ENCODE measurements at places on chromosomes 11 and 22.

GRCh38 chr11:100861212-100861611, 174.1 kb downstream of the ARHGAP42 start:
- no peak for DNase-seq

DNA sequence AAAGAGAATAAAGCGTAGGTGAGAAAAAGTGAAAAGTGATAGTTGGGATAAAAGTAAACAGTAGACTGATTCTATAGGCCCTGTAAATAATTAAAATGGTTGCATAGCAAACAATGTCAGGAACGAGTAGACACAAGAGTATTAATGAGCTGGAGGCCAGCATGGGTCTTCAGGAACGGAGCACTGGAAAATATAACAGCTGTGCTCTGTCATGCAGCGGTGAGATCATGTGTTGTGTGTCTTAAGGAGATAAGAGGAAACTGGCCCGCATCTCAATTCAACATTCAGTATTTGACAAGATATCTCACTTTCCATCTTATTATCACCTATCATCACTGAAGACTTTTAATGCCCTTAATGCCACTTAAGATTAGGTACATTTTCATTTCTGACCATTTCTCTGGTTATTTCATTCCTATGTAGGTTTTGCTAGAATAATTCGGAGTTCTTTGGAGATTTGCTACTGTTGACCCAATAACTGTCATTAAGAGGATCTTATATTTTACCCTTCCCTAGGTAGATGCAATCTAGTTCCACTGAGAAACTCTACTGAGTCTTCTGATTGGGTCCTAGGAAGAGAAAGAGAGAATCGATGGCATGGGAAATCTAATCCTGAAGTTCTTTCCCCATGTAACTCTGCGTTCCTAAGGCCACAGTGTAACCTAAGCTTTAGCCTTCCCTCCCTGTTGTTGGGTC, 35.5 kb upstream of the VWA5A start:
- no peak for DNase-seq

DNA sequence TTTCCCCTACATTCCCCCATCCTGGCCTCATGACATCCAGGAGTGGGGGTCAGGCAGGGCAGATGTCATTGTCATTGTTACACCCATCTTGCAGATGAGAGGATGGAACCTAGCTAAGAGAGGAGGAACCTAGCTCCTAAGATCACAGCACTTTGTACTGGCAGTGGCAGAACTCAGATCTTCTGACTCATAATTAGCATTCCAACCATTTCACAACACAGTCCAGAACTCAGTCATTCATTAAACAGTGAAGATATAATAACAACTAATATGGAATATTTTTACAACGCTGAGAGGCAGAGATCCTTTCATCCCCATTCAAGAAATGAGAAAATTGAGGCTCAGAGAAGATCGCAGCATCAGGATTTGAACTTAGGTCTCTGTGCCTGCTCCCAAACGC, 127.8 kb downstream of the CHST1 start:
- no peak for DNase-seq

GRCh38 chr11:133500435-133500834, 31.9 kb downstream of the OPCML start:
- DNase-seq: no peak

GRCh38 chr11:72840780-72841179, 26.6 kb downstream of the ATG16L2 start:
- no peak for DNase-seq

Measured in RKO (cell line).